ENCODE measurements at places on chromosomes 3 and 15.

GRCh38 chr3:177905173-177906125 is 630.8 kb upstream of the KCNMB2 start:
- DNase-seq, result no peak

DNA sequence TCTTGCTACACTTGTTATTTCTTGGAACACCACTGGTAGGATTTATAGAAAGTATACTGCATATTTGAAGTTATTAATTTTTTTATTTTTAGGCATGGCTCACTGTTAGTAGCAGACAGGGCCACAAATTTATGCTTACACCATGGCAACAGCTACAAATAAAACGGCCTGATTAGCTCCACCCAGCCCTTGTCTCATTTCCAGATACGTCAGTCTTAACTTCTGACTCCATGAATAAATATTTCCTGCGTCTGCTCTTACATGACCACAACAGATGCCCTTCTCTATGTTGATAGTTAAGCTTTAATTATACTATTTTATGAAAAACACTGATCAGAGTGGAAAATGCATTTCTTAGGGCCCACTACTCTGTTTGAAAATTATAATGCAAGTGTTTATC is 62.3 kb upstream of the CPOX start:
- DNase-seq, result no peak

DNA sequence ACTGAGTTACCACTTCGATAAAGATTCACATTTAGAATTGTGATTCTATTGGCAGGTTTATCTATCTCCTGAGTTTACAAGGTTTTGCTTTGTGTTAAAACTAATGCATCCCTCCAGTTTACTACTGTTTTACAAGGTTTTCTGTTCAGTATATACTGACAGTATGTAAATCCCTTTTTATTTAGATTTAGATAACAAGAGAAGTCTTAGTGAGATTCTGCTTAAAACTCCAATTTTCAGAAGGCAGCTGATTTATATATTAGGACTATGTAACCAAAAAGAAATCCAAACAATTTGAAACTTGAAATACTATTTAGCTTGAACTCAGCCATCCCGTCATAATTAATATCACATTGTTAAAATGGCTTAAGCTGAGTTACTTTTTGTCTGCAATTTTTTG is 619.2 kb downstream of the NAALADL2 start:
- no peak for DNase-seq

DNA sequence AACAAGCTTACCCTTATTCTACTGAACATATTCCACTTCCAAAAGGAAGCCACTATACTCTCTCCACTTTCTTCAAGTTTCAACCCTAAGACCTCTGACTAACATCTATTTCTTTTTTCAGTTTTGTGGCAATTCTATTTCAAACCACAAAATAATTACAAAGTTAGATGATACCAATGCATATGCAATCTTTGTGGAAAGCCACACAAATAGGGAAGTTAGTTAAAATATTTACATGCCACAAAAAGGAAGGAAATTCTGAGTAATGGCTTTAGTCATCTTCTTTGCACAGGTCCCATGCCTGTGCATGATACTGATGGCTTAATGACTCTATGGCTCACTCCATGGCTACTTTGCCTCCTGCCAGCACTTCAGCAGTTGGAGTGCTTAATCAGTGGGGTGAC is 57.0 kb upstream of the MCTP2 start:
- no peak for DNase-seq

DNA sequence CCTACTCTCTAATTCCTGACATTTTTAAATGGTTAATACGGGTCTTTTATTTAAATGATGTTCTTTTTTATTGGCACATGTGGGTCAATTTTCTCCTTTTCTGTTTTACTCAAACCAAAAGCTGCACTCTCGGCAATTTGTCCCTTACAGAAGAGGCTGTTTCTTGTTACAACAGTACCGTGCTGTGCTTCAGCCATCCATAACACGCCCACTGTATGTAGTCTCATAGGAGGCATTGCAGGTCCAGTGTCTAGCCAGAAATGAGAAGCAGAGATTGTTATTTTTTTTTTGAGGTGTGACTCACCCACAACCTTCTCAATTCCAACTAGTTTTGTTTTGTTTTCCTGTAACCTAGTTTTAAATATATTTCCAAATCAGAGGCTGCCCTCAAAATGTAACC is 164.6 kb downstream of the GMNC start:
- no peak for DNase-seq

DNA sequence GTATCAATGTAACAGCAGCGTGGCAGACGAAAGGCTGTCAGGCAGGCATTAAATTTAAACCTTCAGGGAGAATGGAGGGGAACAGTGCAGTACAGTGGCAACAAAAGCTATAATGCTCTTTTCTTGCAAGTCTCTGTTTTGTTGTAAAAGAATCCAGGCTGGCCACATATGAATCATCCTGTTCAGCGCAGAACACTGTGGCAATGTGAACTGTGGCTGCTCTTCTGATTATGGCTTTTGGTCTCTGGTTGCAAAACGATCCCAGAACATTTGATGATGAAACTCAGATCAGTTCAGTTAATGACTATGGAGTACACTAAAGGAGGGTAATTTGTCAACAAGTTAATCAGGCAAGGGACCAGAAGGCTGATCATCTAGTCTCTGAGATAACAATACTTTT is 219.7 kb upstream of the SGO1 start:
- no peak for DNase-seq

DNA sequence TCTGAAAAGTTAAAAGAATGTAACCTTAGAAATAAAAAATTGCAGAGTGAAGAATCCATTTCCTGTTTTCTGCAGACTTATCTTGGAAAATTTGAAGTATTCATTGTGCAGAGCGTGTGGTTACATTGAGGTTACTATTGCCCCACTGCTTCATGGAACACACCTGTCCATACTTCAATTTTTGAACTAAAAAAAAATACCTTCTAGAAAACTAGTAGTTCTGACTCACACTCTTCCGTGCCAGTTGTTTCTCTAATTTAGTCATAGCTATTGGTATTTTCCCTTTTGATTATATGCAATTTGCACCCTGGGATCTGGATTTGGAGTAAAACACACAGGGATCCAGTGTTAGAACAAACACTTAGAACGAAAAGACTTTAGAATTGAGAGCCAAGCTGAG is 111.8 kb upstream of the LYSMD4 start:
- no peak for DNase-seq

- no peak for DNase-seq
Observed at GRCh38 chr3:190780524-190780923, 82.0 kb downstream of the GMNC start.

- DNase-seq, result no peak
Observed at GRCh38 chr15:80787316-80787715, 8.1 kb downstream of the CEMIP start.

GRCh38 chr3:27138562-27138961 is 230.6 kb downstream of the NEK10 start:
- DNase-seq, result no peak

- DNase-seq, result no peak
Observed at GRCh38 chr3:47932421-47932820, 83.8 kb downstream of the MAP4 start.

GRCh38 chr3:197541756-197542539 is 13.8 kb downstream of the BDH1 start:
- no peak for DNase-seq

DNA sequence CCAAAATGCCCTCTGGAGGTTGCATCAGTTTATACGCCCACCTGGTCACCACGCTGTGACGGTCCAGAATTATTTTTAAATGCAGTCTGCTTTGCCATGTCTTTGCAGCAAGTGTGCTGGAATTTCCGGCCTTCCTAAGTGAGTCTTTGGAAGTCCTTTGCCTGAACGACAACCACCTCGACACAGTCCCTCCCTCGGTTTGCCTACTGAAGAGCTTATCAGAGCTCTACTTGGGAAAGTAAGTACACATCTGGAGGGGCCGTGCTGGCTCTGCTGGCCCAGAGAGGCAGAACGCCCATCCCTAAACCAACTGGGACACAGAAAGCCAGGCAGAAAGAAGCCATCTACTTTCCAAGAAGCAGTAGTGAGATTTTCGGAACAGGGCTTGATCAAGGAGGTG is 101.8 kb downstream of the LRRK1 start:
- DNase-seq, result no peak

DNA sequence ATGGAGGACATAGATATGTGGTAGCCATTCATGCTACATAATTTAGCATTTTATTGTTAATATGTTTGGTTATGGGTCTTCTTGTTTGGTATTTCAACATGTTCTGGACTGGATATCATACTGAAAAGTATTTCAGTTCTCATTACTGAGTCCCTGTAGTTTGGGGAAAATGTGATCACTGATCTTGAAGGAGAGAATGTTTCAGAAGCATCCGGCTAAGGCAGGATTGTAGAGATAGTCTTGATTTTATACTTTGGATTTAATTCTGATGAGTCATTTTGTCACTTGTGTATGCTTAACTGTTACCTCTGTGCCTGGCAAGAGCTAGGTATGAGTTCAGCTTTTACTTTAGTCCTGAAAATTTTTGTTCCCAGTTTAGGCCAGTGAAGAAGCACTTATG is 7.1 kb downstream of the CHD2 start:
- DNase-seq, result no peak

DNA sequence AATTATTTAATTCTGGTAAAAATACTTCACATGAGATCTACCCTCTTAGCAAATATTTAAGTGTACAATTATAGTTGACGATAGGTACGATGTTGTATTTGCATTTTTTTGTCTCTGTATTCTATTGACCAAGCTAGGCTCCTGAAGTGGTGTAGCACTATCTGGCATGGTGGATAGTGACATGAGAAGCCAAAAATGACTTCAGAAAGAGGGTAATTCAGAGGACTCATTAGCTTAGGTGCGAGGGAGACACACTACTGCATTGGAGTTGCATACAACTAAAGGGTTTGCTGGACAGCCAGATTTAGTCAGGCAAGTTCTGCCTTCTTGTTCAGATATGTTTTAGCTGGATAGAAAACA is 50.6 kb downstream of the KBTBD8 start:
- DNase-seq, result no peak

DNA sequence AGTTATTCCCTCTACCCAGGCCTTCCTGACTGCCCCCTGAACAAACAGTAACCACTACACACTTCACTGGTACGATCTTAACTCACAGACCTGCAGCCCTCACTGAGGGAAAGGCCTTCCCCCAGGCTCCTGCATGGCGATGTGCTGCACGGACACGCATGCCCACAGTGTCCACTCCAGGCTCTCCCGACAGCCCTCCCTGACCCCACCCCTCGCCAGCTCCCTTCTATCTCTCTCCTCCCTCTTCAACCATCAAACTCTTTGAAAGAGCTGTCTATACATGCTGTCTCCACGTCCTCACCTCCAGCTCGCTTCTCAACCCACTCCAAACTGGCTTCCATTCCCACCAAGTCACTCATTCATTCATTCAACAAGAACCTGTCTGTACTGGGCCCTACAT is 3.9 kb downstream of the SCN5A start:
- no peak for DNase-seq

DNA sequence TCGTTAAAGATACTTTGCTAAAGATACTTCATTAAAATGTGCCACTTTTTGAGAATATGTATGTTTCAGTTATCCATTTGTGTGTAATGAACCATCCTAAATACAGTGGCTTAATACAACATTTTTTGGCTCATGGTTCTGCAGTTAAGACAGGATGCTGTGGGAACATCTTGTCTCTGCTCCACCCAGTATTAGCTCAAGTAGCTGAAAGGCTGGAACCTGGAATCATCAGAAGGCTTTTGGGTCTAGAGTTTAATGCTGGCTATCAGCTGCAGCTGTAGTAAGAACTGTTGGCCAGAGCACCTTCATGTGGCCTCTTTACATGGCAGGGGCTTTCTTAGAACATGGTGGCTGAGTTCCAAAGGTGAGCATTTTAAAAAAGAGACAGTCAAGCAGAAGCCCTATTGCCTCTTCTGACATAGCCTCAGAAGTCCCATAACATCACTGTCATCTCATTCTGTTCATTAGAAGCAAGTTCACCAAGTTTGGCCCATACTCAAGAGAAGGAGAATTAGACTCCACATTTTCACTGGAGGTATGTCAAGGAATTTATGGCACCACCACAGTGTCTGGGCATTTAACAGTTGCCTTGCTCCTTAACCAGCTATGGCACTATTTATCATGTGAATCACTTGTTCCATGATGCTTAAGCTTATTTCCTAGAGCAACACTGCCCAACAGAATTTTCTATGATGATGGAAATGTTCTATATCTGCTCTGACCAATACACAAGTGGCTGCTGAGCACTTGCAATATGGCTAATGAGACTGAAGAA is 70.4 kb upstream of the PDZRN3 start:
- DNase-seq, result no peak

- no peak for DNase-seq
Observed at GRCh38 chr15:40891810-40892446, 2.3 kb upstream of the VPS18 start.

GRCh38 chr15:71804695-71805470 is 5.5 kb upstream of the NR2E3 start:
- no peak for DNase-seq

DNA sequence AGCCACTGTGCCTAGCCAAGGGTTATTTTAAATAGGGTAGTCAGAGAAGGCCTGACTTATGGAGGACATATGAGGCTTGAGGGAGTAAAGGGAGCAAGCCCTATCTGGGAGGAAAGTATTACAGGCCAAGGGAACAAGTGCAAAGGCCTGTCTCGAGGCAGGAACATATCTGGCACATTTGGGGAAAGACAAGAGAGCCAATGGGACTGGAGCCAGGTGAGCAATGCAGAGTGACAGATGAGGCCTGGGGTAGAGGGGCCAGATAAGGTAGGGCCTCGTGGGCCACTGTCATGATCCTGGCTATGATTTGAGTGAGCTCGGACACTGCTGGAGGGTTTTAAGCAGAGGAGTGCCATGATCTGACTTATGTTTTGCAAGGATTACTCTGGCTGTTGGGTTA is 43.8 kb downstream of the DCP1A start:
- no peak for DNase-seq

GRCh38 chr3:10744098-10744465 is 71.9 kb upstream of the SLC6A11 start:
- no peak for DNase-seq

DNA sequence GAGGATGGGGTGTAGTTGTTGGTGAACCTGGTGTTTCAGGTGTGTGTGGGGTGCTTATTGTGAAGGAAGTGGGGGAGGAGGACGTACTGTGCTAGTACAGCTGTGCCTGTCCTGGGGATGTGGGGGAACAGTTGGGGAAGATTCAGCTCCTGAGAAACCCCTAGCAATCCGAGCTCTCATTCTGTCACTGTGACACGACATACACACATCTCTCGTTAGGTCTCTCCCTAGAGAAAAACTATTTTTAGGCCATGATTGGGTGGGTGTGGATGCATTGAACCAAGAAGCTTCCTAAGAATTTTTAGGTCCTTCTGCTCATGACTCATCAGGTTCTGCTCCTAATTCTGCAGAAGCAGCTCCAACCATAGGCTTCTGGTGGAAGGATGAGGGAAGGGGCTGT is 54.3 kb downstream of the SLC30A4 start:
- no peak for DNase-seq
